Activated CD4-positive, alpha-beta T cell treated with anti-CD3 and anti-CD28 coated beads, Interleukin-10, Interleukin-2, amounts not matched to agents 100 ng/mL and 50 ng/mL, durations not matched to agents 16 hours and 8 hours (primary cell): ENCODE measurements at places on chromosomes 4 and X.

- DNase-seq, result no peak
Observed at GRCh38 chr4:32189130-32189529, 1469.0 kb downstream of the PCDH7 start.

DNA sequence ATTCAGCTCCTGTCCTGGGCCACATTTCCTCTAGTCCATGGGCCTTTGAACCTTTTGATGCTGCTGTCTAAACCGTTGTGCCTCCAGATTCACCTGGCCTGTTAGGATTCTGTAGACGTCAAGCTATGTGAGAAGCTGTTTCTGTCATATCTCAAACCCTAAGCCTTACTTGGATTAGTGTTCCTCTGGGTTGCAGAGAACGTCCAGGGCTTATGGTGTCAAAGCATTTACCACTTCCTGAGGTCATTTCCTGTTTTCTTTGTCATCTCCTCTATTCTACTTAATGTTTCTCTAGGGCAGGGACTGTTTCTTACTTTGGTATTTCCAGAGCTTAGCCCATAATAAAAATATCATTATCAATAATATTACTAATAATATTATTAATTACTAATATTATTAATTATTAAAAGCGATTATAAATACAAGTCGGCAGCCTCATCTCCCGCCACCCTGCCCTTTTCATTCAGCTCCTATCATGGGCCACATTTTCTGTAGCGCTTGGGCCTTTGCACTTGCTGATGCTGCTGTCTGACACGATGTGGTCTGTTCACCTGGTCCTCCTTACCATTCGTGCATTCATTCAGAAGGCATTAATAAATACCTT is 19.1 kb downstream of the PRIMPOL start:
- DNase-seq, result peak; percentile 70

GRCh38 chr4:105281124-105281415 is 134.4 kb downstream of the TET2 start:
- no peak for DNase-seq

- no peak for DNase-seq
Observed at GRCh38 chrX:54633641-54634040, 103.6 kb downstream of the GNL3L start.

- no peak for DNase-seq
Observed at GRCh38 chr4:165610679-165611437, 232.1 kb downstream of the CPE start.

GRCh38 chr4:36348403-36348938 is 67.1 kb downstream of the DTHD1 start:
- peak; percentile 63 for DNase-seq

DNA sequence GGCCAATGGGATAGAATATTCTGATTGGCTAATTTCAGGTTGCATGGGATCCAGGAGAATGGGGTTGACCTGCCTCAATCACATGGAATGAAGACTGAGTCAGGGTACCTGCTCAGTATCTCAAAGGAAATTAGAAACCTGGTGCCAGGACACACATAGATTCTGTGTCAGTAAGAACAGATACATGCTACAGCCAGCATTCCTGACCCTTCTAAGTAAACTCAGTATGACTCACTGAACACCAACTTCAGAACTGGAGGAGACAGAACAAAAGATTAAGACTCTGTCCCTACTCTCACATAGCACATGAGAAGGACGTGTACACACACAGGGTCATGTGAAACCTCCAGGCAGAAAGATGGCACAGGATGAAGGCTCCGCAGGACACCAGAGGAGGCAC is 54.5 kb downstream of the FAM184B start:
- no peak for DNase-seq

DNA sequence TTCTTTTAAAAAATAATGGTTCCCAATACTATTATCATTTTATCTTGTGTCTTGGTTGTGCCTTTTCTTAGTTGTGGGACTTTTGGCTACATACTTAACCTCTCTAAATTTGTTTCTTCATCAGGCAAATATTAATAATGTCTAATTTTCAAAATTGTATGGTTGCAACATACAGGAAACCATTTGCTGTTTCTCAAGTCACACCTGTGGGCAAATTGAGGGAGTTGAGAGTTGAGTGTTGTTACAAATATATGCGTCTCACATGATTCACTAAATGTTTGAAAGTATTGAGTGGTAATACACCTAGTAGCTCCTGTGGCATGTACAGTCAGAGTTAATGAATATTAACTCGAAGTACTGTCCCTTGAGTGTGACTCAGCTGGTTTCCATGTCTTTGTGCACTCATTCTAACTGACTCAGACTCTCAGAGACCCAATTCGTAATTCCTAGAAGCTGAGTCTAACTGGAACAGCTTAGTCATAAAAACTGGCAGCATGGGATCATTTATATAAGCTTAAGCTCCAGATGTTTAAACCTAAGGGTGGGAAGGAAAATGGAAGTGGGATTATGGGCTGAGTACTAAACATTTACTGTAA is 802.4 kb downstream of the TRIML1 start:
- DNase-seq, result no peak

GRCh38 chr4:172095161-172095560 is 282.0 kb downstream of the GALNTL6 start:
- no peak for DNase-seq

- DNase-seq, result no peak
Observed at GRCh38 chrX:11431786-11432185, 138.6 kb downstream of the AMELX start.

- no peak for DNase-seq
Observed at GRCh38 chr4:169885893-169886292, 128.1 kb upstream of the HPF1 start.

DNA sequence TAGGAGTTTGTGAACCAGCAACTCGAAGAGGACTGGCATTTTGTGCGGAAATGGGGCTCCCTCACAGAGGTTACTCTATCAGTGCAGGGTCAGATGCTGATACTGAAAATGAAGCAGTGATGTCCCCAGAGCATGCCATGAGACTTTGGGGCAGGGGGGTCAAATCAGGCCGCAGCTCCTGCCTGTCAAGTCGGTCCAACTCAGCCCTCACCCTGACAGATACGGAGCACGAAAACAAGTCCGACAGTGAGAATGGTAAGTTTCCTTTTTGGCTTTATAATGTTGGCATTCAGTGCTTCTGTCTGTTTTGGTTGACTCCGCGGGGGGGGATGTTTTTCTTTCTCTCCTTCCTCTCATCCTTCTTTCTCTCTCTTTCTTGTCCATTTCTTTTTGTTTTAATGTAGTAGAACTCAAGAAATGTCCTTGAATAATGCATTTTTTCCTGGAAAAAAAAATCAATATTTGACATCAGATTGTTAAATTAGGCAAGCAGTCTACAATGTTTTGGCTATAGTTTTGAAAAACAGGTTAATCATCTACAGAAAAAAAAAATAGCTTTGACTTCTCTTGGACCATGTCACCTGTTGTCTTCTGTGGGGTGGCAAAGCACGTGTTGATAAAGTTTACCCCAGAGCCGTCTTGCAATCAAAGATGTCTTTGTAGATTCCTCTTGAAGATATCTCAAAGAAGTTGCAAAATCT is 103.6 kb downstream of the TENM3 start:
- no peak for DNase-seq

DNA sequence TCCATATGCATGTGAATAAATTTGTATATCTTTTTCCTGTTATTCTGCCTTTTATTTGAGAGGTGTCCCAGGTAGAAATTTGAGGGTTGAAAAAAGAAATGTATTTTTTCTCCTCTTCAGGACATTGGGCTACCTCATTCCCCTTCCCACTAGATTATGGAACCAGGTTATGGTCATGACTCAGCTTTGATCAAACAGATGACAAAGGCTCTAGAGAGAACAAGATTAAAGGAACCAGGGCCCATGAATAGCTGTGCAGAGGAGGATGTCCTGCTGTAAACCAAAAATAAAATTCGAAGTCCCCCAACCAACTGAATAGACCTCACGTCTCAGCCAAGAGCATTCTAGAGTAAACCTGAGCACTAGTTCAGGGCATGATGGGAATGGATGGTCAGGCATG is 313.2 kb downstream of the RAPGEF2 start:
- DNase-seq, result no peak

DNA sequence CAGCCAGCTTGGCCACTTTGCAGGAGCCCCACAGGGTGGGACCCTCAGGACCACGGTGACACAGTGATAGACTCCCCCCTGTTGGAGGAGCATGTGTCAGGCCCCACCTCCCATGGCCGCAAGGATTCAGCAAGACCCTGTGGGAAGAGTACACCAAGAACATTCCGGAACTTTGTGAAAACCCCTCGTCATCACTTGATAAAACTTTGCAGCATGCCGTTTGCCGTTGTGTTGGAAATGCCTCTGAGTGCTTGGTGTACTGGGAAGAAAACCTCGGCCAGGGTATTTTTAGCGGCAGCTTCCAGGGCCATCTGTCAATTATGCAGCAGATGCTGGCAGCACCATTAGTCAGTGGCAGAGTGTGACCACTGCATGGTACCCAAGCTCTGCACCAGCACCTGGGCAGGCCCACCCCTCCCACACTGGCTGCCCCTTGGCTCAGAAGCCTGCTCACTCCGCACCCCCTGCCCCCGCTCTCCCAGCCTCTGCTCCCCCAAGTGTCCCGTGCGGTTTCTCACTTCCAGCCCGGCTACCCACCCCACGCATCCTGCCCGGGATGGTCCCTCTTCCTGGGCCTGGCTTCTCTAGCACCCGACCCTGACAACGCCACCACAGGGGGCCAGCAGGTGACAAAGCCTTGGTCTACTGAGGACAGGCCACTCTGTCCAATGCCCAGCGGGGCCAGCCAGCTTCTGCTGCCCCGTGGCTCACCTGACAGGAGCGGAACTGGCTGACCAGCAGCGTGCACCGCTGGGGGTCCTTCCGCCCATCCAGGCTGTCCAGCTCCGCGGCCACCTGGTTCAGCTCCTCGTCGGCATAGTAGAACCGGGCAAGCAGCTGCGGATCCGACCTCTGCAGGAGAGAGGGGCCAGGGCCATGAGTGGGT is 65.0 kb downstream of the ZFYVE28 start:
- DNase-seq, result no peak

- DNase-seq, result no peak
Observed at GRCh38 chr4:14812101-14812500, 190.2 kb upstream of the CPEB2 start.

GRCh38 chr4:171636606-171637005 is 176.6 kb upstream of the GALNTL6 start:
- DNase-seq, result no peak

DNA sequence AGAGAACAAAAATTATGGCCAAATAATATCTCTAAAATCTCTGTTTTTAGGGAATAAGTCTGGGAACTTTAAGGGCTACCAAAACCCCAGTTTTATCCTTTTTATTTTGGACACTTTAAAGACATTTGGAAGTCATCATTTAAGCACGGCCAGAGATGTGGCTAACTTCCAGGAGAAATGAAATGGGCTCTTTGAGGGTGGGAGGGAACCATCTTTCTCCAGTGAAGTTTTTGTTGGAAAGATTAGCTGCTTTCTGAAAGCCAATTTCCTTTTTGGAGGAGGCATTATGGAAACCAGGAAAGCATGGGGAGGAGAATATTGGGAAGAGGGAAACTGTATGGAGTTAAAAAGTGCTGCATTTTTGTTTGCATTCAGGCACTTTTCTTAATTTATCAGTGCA is 4.8 kb downstream of the VSIG1 start:
- DNase-seq, result no peak

DNA sequence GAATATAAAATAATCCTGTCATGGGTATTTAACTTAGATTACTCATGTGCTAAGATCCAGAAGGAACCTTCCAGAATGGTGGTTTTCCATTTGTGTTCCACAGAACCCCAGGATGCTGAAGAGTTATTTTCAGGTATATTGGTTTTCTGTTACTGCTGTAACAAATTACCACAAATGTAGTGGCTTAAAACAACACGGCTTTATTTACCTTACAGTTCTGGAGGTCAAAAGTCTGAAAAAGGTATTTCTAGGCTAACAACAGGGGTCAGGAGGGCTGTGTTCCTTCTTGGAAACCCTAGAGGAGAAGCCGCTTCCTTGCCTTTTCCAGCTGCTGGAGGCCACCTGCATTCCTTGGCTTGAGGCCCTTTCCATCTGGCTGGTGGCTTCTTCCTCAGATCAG is 57.9 kb upstream of the HPSE start:
- DNase-seq, result no peak

- no peak for DNase-seq
Observed at GRCh38 chr4:109809655-109810054, 5.9 kb upstream of the GAR1 start.

DNA sequence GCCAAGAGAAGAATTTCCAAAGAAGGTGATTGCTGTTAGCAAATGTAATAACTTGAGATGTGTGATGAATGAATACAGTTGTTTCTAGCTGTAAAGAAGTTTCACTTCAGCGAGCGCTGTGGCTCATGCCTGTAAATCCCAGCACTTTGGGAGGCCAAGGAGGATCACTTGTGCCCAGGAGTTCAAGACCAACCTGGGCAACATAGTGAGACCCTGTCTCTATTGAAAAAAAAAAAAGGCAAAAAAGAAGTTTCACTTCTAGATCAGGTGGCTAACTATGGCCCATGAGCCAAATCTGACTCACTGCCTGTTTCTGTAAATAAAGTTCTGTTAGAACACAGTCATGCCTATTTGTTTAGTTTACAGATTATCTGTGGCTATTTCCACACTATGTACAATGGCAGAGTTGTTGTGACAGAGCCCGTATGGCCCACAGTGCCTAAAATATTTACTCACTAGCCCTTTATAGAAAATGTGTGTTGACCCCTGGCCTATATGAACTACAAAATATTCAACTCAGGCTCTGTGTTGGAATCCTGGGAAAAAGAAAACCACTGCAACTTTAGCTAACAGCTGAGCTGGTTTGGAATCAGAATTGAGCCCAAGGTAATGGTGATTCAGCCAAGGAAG is 54.1 kb upstream of the PRPS1 start:
- no peak for DNase-seq

DNA sequence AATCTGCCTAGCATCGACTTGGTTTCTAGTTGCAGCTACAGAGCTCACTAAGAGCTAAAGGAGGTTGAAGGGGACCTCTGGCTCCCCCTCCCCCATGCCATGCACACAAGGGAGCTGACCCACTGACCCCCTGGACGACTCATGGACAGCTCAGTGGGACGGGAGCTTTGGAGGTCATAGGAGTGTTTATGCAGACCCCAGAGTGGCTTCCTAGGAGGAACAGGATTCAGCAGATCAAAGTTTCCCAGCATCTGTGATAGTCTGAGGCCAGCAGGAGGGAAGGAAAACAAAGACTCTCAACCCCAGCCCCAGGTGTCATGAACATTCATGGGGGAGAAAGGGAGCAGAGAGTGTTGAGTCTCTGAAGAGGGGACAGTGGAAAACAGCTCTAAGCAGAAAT is 104.4 kb downstream of the ARSF start:
- no peak for DNase-seq

- DNase-seq, result no peak
Observed at GRCh38 chrX:72107320-72107719, 24.4 kb downstream of the RTL5 start.

GRCh38 chrX:10110984-10111363 is 45.8 kb upstream of the CLCN4 start:
- peak; percentile 68 for DNase-seq
